Left lung (tissue), 14 donors: ENCODE measurements at places on chromosomes 4 and X. TPM values are rescaled to one million over a fixed set of nuclear protein-coding genes. Genes with fewer than 3 reads are reported as not detected.

DNA sequence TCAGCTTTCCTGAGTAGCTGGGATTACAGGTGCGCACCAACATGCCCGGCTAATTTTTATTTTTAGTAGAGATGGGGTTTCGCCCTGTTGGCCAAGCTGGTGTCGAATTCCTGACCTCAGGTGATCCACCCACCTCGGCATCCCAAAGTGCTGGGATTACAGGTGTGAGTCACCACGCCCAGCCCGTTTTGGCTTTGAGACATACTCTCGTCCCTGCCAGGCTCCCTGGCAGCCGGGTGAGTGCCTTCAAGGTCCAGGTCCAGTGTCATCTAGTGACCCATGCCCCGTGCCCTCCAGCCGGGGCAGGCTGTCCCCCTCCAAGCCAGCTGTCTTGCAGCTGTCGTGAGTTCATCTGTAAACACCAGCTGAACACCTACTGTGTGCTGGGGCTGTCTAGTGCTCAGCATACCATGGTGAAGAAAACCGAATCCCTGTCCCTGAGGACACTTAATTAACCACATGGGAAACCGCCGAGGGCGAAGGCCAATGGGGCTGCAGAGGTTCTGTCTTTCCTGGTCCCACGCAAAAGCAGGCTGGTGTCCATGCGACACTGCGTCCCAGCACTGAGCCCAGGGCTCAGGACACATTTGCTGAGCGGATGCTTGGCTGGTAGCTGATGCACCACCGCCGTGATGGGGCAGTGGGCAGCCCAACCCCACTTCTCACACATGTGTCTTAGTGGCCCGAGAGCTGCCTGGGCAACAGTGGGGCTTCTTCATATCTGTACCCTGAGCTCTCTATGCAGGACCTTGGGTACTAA, 21.9 kb downstream of the NSG1 start:
- DNase-seq: no peak

GRCh38 chr4:177236886-177237285, 72.8 kb upstream of the NEIL3 start:
- no peak for DNase-seq

- no peak for DNase-seq
These were observed 319.5 kb upstream of the POF1B start for GRCh38 chrX:85698921-85699320.

DNA sequence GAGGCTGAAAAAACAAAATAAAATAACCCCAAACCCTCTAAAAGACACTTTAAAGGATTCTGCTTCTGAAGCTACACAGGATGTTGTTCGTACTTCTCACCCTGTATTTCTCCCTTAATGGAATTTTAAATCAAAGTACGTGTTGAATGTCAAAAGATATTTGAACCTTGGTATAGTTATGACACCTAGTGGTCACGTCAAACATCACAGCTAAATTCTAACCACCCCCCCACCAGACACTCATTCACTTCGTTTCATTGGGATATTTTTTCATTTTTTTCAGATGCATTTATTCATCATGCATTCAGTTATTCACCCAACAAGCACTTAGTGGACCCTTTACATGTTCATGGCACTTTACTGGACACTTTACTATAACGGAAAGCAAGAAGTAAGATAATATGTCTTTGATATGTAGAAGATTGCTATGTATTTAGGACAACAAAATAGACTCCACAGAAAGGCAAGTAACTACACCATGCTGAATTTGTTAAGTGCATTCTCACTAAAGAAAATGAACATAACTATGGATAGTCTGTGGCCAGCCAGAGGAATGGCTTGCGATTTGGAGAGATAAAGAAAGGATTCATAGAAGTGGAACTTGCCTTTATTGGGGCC, 62.5 kb upstream of the GPR174 start:
- no peak for DNase-seq

Gene TMEM47
- 41.4 TPM for polyA plus RNA-seq

- no peak for DNase-seq
These were observed 434.9 kb upstream of the PABPC4L start for GRCh38 chr4:134636338-134637051.

Gene HSFX2
- 0.45 TPM for polyA plus RNA-seq

- DNase-seq: no peak
These were observed 427.9 kb upstream of the SLIT2 start for GRCh38 chr4:19823781-19824180.

DNA sequence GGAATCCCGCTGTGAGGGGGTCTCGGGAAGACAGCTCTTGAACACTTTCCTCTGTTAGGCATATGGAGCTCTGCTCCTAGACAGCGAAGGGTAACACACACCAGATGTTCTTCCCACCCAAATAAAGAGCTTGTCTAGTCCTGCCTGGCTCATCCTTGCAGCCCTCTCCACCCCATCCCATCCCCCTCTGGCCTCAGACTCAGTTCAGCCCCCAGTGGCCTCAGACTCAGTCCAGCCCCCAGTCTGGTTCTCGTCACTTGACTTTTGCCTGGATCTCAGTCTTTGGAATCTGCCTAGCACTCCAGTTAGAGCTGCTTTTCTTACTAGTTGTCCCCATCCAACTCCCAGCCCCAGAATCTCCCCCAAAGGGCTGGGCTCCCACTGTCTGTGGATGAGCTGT, 14.9 kb downstream of the RAB33A start:
- DNase-seq: no peak

Gene GAB3
- polyA plus RNA-seq: 6.7 TPM

DNA sequence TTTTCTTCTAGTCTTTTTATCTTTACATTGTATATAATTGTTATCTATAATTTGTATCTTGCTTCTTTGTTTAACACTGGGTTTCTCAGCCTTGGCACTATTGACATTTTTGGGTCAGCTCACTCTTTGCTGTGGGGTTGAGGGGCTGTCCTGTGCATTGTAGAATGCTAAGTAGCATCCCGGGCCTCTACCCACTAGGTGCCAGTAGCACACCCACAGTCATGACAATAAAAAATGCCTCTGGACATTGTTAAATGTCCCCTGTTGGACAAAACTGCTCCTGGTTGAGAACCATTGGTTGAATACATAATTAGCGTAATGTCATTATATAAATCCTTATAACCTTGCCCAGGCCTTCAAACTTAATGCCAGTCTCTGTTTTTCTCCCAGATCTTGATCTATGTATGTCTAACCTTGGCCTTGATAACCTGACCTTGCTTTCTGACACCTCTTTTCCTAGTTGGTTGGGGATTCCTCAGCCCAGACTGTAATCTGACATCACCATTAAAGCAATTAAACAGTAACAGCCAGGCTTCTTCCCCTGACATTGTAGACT, 46.1 kb downstream of the DCX start:
- DNase-seq: no peak

DNA sequence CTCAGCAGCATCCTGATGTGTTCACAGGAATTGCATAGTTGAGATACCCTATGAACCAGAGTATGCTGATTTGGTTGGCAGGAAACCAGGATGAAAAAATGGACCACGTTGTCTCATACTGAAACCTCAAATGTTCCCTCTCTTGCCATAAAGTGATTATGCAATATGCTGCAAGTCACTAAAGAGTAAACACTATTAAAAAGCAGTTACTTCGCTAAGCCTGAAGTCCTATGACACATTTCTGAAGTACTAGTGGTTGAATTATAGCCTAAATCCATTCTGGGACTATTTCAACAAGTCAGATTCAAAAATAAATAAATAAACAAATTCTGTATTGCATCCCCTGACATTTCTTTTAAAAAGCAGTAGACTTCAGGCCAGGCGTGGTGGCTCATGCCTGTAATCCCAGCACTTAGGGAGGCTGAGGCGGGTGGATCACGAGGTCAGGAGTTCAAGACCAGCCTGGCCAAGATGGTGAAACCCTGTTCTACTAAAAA, 106.0 kb upstream of the NAP1L5 start:
- DNase-seq: peak; percentile 87

Gene SNCA
- polyA plus RNA-seq: 47.8 TPM

GRCh38 chr4:153024466-153024865, 88.3 kb downstream of the FHDC1 start:
- DNase-seq: no peak

GRCh38 chr4:12579172-12579571, 905.0 kb downstream of the RAB28 start:
- no peak for DNase-seq

Gene DAPP1
- polyA plus RNA-seq: 3.9 TPM

- DNase-seq: no peak
These were observed 9.1 kb downstream of the ASMTL start for GRCh38 chrX:1443496-1444075.

DNA sequence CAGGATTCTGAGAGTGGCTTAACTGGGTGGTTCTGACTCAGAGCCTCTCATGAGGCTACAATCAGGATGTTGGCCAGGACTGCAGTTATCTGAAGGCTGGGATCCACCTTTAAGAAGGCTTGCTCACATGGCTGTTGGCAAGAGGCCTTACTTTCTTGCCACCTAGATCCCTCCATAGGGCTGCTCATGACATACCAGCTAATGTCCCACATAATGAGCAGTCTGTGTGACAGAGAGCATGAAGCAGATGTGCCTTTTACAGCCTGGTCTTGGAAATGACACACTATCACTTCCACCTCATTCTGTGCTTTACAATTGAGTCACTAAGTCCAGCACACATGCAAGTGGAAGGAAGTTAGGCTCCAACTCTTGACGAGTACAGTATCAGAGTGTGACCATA, 4.3 kb upstream of the RBM3 start:
- DNase-seq: no peak

- DNase-seq: no peak
These were observed 72.4 kb upstream of the LONRF3 start for GRCh38 chrX:118901991-118902390.

DNA sequence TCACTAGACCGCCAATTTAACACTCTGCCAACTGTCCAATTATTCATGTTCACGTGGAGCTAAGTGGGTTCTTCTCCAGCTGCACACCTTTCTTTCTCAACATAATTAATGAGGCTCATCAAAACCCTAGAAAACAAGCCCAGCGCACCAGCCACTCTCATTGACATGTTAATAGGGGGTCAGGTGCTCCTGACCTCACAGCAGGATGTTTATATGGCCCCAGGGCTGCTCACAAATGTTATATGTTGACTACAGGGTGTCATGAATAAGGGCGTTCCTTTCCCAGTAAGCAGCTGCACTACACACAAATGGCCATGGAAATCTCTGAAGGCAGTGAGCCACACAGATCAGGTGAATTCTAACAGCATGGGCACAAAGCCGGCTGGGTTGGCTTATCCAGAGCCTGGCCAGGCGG, 209.8 kb downstream of the MGST2 start:
- DNase-seq: no peak

Gene SYNPO2
- 5.1 TPM for polyA plus RNA-seq

Gene CYBB
- polyA plus RNA-seq: 12.5 TPM

Gene TLL1
- 4.2 TPM for polyA plus RNA-seq

GRCh38 chr4:8182858-8183725, 16.0 kb upstream of the SH3TC1 start:
- peak; percentile 91 for DNase-seq

DNA sequence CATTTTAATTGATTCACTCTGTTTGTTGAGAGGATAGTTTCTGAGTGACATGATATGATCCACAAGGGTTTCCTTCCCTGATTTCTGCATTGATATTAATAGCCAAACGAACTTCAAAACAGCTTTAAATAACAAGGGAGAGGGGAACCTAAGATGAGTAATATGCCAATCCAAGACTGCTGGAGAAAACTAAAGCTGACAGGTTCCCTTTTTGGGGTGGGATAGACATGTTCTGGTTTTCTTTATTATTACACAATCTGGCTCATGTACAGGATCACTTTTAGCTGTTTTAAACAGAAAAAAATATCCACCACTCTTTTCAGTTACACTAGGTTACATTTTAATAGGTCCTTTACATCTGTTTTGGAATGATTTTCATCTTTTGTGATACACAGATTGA, 182.2 kb downstream of the AR start:
- DNase-seq: no peak

- DNase-seq: no peak
These were observed 532.0 kb upstream of the SPANXN1 start for GRCh38 chrX:144715337-144715736.

Gene PRPS2
- 31.4 TPM for polyA plus RNA-seq

DNA sequence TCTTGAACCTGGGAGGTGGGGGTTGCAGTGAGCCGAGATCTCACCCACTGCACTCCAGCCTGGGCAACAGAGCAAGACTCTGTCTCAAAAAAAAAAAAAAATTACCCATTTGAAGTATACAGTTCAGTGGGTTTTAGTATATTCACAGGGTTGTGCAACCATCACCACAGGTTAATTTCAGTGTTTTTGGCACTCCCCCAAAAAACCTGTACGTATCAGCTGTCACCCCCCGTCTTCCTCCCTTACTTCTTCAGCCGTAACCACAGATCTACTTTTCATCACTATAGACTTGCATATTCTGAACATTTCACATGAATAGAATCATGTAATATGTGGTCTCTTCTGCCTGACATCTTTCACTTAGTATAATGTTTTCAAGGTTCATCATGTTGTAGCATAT, 11.7 kb upstream of the PTTG2 start:
- DNase-seq: no peak

DNA sequence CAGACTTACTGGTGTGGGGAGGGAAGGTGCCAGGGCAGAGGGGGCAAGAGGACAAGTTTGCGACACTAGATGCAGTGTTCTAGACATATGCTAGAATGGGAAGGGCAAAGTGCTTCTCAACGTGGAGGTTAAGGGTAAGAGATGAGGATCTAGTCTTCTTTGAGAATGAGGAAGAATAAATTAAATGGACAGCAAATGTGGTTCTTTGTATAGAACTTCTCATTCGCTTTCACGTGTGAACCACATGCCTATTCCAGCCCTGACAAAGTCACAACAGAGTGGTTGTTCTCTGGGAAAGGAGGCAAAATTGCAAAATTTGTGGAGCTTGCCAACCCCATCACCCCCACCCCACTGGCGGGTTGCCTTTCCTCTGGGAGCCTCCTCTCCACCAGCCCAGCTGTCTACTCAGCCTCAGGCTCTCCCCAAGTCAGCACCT, 1.5 kb upstream of the ANXA5 start:
- DNase-seq: no peak

DNA sequence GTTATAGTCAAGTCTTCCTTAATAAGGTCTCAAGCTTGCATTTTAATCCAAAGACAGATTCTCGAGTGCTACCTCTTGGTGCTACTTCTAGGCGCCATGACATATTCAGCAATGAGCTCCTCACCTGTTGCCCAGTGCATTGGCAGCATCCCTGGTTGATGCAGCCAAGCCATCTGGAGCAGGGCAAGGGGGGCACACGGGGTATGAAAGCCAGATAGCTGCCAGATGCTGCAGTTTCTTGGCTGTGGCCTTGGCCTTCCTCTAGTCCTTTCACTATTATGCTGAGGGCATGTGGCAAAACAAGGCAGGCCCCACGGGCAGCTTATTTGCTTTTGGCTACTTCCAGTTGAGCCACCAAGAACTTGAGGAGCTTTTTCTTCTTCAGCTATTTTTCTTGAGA, 168.6 kb upstream of the PGRMC2 start:
- DNase-seq: no peak

DNA sequence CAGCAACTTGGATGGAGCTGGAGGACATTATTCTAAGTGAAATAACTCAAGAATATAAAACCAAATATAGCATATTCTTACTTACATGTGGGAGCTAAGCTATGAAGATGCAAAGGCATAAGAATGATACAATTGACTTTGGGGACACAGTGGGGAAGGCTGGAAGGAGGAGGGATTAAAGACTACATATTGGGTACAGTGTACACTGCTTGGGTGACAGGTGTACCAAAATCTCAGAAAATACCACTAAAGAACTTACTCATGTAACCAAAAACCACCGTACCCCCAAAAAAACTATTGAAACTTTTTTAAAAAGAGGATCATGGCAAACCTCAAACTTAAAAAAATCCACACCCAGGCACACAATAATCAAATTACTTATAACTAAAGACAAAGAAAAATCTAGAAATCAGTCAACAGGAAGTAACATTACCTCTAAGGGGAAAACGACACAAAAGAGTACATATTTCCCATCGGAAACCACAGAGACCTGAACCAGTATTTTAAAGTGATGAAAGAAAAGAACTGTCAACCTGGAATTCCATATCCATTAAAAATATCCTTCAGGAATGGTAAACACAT, 241.8 kb downstream of the PRDM5 start:
- no peak for DNase-seq

Gene GABRA4
- 0.11 TPM for polyA plus RNA-seq
